ENCODE measurements at places on chromosomes 1 and 21. TPM values are rescaled to one million over a fixed set of nuclear protein-coding genes. Genes with fewer than 3 reads are reported as not detected.

LAMC2 gene
- not detected for total RNA-seq

ZBED6 gene
- total RNA-seq: 18.6 TPM

ORC1 gene
- 42.2 TPM for total RNA-seq

PTGER3 gene
- total RNA-seq: 0.06 TPM

AADACL3 gene
- total RNA-seq: not detected

RHBDL2 gene
- total RNA-seq: not detected

ZNF648 gene
- total RNA-seq: not detected

SV2A gene
- 17.1 TPM for total RNA-seq

Measured in activated CD8-positive, alpha-beta memory T cell treated with anti-CD3 and anti-CD28 coated beads, Interleukin-2, amount 10 ng/mL, durations not matched to agents 7 days and 5 days (primary cell).